ENCODE measurements at places on chromosomes 3 and 15.

DNA sequence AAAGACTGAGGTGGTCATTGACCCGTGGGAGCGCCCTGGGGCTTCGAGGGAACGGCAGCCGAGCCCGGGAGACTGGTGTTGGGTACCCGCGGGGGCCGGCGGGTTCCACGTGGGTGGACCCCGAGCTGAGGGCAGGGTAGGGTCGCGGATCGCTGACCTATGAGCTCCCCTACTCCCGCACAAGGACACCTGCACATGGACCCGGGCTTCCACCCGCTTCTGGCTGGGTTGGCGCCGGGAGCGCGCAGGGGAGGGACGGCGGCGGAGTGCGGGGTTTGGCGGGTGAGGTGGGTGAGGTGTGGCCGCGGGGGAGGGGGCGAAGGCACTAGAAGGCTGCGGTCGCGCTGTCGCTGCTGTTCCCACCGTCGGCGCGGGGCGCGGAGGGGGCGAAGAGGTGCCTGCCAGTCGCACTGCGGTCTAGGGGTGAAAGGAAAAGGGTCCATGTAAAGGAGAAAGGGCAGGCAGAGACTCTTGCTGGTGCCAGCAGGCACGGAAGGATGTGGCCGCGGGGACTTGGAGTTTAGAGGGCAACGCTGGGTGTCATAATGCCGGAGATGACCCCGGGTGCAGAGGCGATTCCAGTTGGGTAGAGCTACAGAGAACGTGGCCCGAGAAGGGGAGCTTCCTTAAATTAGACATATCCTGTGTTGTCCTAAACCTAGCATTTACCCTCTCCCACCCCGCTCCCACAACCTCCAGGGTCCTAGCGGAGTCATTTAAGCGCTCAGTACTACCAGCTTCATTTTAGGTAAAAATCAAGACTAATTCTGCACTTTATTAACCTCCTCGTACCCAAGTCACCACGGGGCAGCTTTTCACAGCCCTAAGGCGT, 245.9 kb upstream of the TOPAZ1 start:
- DNase-seq, result no peak

GRCh38 chr3:64266065-64266931, 41.0 kb upstream of the PRICKLE2 start:
- no peak for DNase-seq

- no peak for DNase-seq
Measured at GRCh38 chr3:11306817-11307589, 34.8 kb downstream of the ATG7 start.

DNA sequence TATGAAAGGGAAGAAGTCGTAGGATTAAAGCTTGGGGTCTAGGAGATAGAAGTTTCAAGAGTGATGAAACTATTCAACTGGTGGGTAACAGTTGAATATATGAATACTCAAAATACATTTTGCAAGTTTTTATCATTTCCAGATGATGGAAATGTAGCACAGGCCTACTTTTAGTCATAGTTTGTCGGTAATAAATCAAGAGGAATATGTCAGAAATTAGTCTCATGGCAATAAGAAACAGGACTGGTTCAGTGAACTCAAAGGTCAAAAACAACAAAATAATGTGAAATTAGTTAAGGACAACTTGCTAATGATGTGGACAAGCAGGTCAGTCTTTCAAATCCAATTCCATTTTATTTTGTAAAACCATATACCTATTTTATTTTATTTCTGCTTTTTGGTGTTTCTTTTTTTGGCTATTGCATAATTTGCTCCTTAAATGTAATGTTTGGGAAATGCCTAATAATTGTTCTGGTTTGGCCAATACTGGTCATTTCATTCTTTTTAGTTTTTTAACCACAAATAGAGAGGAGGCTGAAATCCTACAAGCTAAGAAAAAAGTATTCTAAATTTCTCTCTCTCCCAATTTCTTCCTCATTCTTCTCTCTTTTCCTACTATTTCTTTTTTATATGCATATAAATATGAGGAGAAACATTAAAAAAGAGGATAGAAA, 195.2 kb upstream of the ARHGEF26 start:
- no peak for DNase-seq

DNA sequence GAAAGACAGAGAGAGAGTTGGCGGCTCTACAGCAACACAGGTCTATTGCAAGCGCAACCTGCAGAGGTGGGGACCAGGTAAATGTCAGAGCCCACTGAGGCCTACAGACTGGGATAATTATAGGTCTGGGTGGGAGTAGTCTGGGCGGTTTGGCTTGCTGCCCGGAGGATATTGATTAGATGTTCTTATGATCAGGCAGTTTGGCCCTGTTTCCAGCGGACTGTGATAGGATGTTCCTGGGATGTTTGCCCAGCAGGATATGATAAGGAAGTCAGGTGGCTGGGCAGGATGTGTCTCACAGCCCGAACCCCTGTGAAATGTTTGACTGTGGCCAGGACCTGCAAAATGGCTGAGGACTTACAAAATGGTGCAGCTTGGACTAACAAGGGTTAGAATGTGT, 364.9 kb downstream of the NAALADL2 start:
- no peak for DNase-seq

DNA sequence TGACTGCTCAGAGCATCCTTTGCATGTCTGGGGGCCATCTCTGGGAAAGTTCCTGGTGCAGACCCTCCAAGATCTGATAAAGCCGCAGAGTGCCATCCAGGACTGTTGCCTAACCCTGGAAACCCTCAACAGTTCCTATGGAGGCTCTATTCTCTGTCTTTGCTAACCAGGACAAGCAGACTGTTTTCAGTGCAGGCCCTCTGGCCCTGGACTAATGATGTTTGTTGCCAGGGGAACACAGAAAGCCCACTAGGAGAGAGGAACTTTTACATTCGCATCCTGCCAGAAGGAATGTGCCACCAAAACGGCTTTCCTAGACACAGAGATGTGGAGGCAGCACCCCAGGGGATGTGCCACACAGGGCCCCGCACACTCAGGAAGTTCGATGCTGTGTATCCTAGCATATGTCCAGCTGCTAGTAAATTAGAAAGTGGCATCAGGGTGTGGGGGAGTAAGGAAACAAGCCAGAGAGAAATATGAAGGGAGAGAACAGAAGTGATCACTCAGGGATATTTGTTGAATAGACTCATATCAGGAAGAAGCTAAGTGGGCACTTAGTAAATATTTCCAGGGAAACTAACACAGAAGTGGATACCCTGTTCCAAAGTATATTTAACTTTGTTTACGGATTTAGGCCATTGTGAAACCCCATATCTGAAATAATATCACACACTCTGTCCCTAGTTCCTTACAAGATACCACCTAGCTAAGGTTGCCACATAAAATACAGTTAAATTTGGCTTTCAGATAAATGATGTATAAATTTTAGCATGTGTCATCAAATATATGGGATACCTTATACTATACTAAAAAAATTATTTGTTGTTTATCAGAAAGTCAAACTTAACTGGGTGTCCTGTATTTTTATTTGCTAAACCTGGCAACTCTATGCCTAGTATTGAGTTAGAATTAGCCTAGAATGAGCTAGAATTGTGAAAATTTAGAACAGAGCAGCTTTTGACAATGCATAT, 29.9 kb upstream of the TMOD3 start:
- DNase-seq, result no peak

DNA sequence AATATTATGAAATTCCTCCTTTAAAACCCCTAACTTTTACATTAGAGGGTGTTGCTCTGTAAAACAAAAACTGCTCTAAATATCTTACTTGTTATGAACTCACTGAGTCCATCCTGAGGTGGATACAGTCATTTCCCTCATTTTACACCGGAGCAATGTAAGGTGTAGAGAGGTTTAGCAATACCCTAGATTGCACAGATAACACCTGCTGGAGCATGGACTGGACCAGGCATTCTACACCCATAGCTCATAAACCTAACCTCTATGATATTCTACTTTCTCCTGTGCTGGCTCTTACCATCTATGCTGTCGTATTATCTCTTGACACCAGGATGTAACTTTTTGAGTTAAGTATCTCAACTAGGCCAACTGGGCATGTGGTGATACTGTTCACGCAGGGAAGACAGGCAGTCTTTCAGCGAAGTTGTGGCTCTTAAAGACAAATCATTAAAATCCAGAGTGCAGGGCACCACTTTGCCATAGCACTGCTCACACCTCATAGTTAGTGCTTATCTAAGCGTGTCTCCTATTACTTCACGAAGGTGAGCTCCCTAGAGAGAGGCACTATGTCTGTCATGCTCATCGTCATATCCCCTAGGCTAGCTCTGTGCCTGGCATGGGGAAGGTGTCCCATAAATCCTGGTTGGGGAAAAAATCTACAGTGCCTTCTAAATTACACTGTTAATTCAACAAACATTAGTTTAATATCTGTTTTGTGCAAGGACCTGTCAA, 100.1 kb upstream of the SLC2A2 start:
- peak; percentile 24 for DNase-seq

GRCh38 chr3:39189150-39189958, 3.0 kb downstream of the XIRP1 start:
- DNase-seq, result no peak

DNA sequence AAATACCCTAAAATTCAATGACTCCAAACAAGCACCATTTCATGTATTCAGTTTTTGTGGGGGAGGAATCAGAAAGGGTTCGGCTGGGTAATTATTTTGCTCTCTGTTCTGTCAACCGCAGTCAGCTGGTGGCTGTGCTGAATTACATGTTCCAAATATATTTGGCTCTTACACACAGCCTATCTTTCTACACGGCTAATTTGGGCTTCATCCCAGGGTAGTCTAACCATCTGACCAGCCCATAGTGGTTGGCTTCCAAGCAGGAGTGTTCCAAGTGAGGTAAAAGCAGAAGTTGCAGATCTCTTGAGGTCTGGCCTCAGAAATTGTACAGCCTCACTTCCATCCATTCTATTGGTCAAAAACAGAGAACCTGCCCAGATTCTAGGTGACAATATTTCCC, 760.8 kb upstream of the SEMA6D start:
- DNase-seq, result no peak

GRCh38 chr3:19046440-19046839, 101.9 kb upstream of the KCNH8 start:
- no peak for DNase-seq

- DNase-seq, result no peak
Measured at GRCh38 chr3:44318891-44319311, 19.7 kb upstream of the TCAIM start.
